Caki2 (cell line): ENCODE measurements at places on chromosomes 7 and 10.

DNA sequence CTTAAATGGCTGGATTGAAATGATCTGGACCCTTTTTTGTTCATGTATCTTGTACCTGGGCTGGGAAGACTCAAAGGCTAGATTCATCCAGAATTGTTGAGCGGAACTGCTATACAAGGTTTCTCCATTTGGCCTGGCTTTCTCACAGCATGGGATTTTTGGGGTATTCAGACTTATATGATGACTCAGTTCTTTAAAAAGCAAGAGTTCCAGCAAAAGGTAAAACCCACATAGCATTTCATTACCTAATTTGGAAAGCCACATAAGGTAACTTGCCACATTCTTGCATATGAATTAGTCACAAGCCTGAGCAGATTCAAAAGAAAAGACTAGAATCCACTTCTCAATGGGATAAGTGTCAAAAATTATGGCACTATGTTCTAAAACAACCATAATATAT lies 137.4 kb downstream of the HGF start:
- DNase-seq: no peak

DNA sequence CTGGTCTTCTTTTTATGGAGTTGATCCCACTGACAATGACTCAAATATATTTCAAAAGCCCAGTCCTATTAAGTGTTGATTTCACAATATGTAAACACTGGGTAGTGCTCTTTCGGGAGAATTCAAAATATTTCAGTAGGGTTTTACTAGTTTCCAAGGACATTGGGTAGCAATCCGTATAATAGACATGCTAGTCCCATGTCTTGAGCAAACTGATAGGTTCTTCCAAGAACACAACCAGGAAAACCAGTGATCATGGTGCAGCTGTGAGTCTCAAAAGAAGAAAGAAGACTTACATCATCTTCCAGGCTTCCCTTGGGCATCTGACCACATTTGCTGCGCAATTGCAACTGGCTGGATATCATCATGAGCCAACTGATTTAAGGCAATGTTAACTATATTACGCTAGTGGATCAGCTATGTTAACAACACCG lies 59.3 kb upstream of the APBB1IP start:
- no peak for DNase-seq

DNA sequence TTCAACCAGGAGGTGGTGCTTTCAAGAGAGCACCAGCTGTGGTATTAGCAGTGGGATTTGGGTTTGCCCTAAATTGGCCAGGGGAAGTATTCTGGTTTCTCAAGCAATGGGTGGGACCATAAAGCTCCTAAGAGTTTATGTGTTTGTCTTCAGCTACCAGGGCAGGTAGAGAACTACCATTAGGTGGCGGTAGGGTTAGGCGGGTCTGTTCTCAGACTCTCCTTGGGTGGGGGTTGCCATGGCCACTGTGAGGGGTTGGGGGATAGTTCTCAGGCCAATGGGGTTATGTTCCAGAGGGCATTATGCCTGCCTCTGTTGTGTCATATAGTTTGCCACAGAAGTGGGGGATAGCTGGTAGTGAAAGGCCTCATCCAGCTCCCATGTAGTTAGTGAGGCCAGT lies 47.7 kb upstream of the BICC1 start:
- DNase-seq: no peak

DNA sequence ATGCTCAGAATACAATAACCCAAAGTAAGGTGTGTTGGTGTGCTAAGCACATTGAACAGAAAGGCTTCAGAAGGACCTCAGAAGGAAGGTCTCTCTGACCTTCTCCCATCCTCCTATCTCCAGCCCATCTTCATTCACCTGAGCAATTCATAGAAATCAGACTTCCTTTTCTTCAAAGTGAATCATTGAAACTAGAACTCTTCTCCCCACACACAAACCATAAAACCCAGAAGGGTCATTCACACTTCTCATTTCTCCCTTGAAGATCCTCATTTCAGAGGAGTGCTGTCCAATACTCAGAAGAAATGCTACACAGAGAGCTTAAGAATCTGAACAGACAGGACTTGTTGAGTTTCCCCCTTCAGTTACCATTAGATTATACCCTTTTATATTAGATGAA lies 89.5 kb downstream of the VWDE start:
- no peak for DNase-seq

GRCh38 chr7:69878591-69878990 lies 280.3 kb downstream of the AUTS2 start:
- no peak for DNase-seq

- DNase-seq: no peak
These were observed 50.0 kb downstream of the ABCC2 start for GRCh38 chr10:99832439-99832838.

DNA sequence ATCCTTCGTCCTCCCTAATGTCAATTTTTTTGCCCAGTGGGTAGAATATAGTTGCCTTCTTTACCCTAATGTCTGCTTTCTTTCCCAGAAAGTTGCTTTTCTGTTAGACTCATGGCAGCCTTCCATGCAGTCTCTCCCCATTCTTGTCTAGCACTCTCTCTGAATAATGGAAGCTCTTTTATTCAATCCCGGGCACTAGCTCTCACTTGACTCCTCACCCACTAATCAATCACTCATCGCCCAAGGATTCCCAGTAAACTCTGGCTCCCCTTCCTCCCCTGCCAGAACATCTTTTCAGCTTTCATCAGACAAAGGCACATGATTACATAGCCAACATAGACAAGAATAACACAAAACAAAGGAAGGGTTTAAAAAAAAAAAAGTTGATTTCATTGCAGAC lies 100.2 kb upstream of the RELN start:
- no peak for DNase-seq

DNA sequence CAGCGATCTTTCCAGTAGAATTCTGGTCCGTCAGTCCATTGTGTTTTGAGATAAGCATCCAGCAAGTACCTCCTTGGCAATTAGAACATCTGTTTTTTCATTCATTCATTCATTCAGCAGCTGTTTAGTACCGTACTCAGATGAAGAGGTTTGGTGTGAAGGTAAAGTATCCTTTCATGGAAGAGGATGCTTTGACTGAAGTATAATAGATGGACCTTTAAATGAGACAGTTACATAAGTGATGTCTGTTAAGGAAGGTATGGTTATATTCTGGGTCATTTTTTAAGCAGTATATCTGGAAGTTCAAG lies 1.2 kb downstream of the MAPK8 start:
- no peak for DNase-seq

DNA sequence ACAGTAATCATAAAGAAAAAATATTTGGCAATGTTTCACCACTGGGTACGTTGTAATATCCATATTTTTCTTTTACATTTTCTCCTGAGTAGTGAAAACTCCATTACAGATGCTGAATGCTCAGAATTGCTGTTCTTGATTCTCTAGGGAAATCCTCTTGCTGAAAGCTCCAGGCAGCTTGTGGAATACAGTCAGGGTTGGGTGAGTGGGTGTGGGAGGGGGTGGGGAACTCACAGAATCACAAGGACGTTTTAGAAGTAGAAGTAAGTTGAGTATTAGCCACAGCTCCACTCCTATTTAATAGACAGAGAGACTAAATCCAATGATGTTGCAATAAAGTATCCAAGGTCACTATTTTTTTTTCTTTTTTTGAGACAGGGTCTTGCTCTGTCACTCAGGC lies 1270.9 kb downstream of the TYW1 start:
- no peak for DNase-seq

GRCh38 chr10:122140941-122141623 lies 130.0 kb upstream of the BTBD16 start:
- peak; percentile 93 for DNase-seq

- no peak for DNase-seq
These were observed 83.8 kb downstream of the ABCA13 start for GRCh38 chr7:48255046-48255445.

DNA sequence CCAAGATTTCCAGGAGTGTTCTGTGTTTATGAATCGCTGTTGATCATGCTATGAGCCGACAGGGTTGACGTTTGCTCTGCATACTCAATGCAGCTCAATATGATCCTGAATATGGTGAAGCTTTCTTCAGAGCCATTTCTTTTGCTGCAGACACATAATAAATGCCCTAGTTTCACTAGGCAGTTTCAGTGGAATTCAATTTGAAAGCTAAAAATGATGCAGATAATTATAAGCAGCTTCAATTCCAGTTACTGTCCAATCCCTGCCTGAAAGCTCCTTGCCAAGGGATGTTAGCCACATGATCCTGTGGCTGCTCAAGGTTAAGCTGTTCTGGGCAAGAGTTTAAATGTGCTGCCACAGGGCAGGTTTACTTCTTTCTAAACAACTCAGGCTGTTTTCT lies 805.6 kb downstream of the NRG3 start:
- DNase-seq: no peak

- DNase-seq: no peak
These were observed 111.2 kb upstream of the BET1 start for GRCh38 chr7:94115316-94115715.

DNA sequence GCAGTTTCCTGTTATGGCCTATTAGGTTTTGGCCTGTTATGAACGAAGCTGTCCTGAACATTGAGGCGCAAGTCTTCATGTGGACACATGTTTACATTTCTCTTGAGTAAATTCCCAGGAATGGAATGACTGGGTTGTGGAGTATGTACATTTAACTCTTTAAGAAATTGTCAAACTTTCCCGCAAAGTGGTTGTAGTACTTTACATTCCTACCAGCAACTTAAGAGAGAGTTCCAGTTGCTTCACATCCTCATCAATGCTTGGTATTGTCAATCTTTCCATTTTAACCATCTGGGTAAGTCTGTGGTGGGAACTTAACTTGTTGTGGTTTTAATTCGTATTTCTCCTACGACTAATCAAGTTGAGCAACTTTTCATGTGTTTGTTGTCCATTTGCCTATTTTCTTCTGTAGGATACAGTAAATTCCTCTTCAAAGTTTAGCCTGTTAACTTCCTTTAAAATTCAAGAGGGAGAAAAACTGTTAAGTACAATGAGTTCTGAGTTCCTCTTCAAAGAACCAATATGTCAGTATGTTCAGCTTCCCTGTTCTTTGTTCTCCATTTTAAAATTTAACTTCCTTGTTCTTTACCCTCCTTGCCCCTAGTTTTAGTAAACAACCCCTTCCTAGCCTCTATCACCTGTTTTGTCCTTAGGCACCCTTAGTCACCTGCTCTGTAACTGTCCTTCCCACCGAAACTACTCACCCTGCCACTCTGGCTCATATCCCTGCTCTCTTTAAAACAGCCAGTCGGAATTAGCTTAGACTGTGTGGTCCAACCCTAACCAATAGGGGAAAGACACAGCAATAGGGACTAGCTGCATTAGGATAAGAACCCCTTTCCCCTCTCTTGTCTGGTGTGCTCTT lies 74.0 kb downstream of the FAM241B start:
- DNase-seq: no peak

DNA sequence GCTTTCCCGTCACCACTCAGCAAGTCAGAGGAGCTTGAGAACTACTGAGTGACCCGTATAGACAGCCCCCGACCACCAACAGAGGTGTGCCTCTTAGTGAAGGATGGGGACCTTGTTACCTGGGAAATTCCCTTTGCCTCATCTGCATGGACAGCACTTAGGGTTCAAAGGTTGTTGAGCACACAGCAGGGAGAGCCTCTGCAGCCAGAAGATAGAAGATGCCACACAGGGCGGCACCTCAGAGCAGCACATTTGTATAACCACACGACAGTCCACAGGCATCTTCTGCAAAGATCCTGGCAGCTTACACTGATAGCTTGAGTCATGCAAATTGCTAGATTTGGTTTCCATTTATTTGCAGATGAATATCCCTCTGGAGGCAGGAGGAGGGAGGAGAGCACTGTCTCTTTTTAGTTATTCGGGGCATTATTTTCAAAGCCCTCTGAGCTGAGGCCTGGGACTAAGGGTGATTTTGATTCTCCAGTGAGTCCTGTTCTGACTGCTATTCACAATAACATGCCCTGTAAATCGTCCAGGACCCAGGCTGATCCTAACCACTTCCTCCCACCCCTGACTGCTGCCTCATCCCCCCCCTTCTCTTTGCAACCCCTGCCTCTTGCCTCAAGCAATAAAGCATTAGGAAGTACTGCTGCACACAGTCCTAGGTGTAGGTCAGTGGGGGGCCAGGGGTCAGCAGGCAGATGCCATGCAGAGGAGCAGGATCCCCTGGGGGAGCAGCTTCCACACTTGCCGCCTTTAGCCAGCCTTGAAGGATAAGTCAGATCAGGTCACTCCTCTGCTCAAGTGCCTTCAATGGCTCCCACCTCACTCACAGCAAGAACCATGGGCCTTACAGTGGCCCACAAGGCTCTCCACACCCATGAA lies 24.6 kb upstream of the INMT start:
- no peak for DNase-seq

GRCh38 chr10:130429809-130430208 lies 293.6 kb downstream of the GLRX3 start:
- no peak for DNase-seq

DNA sequence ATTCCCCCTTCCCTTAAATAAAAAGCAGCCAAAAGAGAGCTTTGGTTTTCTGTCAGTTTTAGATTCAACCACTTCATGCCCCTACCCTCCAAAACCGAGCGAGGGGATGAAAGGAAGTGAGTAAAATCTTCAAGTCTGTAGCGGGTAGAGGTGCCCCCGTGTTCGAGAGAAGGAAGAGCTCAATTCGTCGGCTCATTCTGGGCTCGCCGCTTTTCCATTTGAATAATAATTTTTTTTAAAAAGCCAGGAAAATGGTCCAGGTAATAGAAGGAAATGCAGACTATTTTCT lies 436.2 kb upstream of the GALNT17 start:
- no peak for DNase-seq

GRCh38 chr10:132726194-132726593 lies 59.8 kb downstream of the NKX6-2 start:
- no peak for DNase-seq

DNA sequence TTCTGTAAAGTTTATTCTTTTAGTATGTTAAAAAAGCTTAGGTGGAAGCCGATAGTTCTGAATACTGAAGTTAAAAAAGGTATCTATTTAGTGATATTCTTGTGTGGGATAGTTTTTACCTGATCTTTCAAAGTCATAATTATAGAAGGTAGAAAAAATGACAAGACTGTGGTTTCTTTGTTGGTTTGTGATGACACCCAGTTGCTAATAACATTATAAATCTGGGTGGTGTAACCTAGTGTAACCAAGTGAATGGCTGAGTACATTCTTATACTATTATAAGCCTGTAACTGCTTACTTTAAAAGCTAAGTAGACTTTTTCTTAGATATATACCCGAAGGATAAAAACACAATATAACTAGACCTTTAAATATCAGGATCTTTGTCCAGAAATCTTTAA lies 2.3 kb downstream of the CDK13 start:
- no peak for DNase-seq

GRCh38 chr10:77513781-77514331 lies 123.8 kb downstream of the KCNMA1 start:
- peak; percentile 96 for DNase-seq

GRCh38 chr10:89346405-89347254 lies 18.8 kb downstream of the IFIT3 start:
- DNase-seq: no peak

DNA sequence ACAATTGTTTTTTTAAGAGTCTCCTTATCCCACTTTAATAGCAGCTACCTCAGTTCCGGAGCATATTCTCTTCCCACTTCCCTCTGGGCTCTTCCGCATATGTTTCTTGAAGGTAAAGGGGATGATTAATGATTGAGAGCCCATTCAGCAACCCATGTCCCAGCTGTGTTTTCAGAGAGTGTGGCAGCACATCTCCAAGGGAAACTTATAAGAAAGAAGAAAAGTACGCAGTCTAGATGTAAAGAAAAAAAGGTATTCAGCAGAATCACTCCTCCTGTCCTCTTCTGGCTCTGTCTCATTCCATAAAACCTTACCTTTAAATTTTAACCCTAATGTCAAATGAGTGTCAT lies 9.7 kb upstream of the ANKRD7 start:
- no peak for DNase-seq
